ENCODE measurements at places on chromosomes 5 and 9. TPM values are rescaled to one million over a fixed set of nuclear protein-coding genes. Genes with fewer than 3 reads are reported as not detected.

Gene PFN3
- not detected for total RNA-seq

- DNase-seq = no peak
Measured at GRCh38 chr5:150577378-150578139, 62.9 kb upstream of the SYNPO start.

Gene DMXL1
- 20.8 TPM for total RNA-seq

DNA sequence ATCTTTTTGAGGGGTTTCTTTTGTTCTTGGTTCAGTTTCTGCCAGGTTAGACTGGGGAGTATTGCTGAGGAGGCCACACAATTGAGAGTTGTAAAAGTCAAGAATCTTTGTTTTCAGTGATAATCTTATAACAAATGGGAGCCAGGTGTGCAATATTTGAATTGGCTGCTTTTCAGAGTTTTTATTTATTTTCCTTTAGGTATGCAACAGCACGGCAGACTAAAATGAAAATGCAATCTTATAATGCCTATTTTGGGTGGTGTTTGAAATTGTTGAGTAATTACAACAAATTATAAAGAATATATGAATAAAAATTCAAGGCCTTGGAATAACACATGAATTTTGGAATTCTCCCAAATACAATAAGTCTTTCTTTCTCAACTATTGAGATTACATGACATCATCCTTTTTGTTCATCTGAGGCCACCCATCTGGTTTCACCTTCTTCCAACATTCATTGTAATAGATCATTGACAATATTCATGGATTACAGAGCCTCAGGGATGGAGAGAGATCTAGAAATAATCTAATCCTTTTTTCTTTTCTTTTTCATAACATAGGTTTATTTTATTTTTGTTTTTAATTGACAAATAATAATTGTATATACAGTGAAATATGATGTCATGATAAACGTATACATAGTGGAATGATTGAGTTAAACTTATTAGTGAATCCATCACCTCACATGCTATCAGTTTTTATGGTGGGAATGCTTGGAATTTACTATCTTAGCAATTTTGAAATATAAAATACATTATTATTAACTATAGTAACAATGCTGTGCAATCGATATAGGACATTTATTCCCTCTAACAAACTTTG lies 1061.0 kb downstream of the NR2F1-AS1 start:
- no peak for DNase-seq

GRCh38 chr9:113947941-113948340 lies 71.8 kb downstream of the ZNF618 start:
- no peak for DNase-seq

Data from activated CD8-positive, alpha-beta T cell treated with anti-CD3 and anti-CD28 coated beads for 36 hours (primary cell).